Activated T-cell treated with anti-CD3 and anti-CD28 coated beads, Interleukin-2, amount 50 U/mL, for 1 hour (primary cell): ENCODE measurements at places on chromosomes 7 and 10.

- no peak for DNase-seq
These were observed 39.7 kb downstream of the CADPS2 start for GRCh38 chr7:122846591-122846990.

- no peak for DNase-seq
These were observed 9.6 kb downstream of the GRID1 start for GRCh38 chr10:86357041-86357440.

DNA sequence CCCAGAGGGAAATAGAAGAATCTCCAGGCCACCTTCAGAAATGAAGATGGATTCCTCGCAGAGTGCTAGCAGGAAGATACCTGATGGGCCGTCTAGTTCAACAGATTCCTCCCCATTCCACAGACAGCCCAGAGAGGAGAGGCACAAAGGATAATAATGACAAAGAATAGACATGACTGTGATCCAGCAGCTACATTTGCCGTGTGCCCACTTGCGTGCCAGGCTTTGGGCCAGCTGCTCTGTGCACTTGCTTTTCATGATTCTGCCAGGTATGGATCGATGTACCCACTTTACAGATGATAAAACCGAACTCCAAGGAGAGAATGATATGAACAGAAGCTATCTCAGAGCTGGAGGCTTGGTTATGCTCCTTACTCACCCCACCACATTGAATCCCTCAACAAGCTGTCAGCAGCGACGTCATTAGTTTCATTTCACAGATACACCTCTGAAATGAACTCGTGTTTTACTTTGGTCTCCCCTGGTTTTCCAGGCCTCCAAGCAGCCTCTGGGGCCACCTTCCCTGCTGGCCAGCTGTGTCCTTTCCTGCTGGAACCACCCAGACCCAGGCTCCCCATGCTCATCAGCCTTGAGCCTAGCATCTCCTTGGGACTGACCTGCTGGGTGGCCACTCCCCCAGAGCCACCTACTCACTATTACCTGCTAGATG, 11.9 kb upstream of the WDFY4 start:
- no peak for DNase-seq

GRCh38 chr7:28759475-28759971, 198.6 kb downstream of the TRIL start:
- DNase-seq, result no peak

DNA sequence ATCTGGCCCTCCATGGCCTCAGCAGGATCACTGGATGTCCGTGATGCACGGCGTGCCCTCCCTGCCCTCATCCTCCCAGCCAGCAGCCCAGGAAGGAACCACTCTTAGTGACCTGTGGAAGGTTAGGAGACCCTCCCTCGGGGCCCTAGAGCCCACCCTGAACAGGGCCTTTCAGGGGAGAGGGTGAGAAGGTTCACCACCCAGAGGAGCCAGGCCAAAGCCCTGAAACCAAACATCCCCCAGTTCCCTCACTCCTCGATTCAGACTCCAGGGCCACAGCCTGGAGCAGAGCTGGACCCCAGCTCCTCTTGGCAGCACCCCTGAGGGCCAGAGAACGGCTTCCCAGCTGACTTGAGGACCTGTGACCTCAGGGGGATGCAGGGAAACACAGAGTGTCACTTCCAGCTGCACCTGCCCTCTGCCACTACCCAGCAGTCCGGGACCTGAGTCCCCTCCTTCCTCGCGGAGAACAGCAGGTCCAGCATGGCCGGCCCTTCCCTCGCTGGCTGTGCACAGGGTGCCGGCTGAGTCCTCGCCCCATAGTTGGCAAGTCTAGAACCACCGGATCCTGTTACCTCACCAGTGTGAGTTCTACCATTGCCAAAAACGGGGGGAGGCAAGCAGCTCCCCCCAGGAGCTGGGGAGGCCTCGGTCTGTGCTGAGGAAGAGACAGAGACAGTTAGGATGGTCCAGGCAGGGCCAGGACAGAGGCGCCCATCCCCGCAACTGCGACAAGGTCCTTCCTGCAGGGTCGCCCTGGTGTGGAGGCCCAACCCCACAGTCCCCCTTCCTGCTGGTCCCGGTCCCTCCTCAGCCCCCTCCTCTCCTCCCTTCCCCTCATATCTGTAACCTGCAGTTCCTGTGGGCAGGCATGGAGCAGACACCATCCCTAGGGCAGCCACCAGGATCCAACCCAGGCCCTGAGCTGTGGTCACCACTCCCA, 158.6 kb downstream of the NRF1 start:
- no peak for DNase-seq

DNA sequence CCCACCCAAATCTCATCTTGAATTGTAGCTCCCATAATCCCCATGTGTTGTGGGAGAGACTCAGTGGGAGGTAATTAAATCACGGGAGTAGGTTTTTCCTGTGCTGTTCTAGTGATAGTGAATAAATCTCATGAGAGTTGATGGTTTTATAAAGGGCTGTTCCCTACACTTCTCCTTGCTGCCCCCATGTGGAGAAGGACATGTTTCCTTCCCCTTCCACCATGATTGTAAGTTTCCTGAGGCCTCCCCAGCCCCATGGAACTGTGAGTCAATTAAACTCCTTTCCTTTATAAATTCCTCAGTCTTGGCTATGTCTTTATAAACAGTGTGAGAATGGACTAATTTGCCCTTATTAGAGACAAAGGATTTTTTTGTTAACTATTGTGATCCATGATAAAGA, 48.5 kb upstream of the MKX start:
- DNase-seq, result no peak
